Stimulated activated CD4-positive, alpha-beta T cell treated with anti-CD3 and anti-CD28 coated beads, TNF-alpha, amount 100 ng/mL, for 1 hour (primary cell): ENCODE measurements at places on chromosomes 3 and 15.

DNA sequence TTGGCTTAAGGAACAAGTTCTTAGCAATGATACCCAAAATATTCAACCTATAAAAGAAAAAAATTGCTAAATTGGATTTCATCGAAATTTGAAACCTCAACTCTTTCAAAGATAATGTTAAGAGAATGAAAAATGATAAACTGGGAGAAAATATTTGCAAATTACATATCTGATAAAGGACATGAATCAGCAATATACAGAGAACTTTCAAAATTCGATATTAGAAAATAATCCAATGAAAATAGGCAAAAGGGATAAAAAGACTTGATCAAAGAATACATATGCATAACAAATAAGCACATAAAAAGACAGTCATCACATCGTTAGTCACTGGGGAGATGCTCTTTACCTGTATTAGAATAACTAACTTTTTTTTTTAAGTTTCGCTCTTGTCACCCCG, 73.0 kb upstream of the NEO1 start:
- DNase-seq: no peak

GRCh38 chr3:86865506-86865905, 125.4 kb downstream of the VGLL3 start:
- no peak for DNase-seq

DNA sequence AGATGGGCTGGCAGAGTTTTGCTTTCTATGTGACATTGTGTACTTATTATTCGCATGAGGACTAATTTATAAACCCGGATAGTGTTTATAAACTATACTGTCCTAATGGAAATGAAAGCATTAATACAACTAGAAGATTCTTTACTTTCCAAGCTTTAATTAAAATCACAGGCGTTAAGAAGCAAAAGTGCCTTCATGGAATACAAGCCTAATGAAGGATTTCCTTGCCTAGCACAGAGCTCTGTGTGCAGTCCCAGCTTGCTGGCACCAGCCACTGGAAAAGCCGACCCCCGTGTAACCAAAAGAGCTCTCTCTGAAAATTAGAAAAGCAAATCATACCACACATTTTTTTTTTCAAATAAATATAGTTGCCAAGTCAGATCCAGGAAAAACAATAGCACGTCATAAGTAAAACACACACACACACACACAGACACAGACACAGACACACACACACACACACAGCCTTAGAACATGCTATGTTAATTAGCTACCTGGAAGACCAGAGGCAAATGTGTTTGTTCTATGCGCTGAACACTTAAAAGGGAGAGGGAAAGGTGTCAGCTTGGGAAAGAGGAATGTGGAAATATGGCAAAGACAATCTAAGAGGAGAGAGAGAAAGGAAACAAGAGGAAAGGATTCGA, 1084.2 kb downstream of the TUSC7 start:
- no peak for DNase-seq

- no peak for DNase-seq
These were observed 707.8 kb downstream of the TUSC7 start for GRCh38 chr3:117417411-117417810.

DNA sequence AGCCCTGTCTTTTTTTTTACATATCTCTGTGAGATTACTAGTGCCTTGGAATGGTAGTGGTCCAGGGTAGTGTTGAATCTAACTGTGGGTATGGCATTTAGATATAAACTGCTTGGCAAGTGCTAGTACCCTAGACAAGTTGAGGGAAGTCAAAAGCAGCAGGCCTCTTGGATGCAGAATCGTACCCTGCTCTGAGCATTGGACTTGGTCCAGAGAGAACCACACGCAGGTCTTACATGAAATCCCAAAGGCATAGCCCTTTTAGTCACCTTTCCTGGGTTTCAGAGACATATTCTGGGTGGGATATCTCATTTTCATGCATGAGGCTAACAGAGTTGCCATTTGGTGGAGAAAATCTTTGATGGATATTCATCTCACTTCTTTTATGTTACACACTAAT, 641.4 kb downstream of the PDCD6IP start:
- no peak for DNase-seq

- no peak for DNase-seq
These were observed 10.6 kb downstream of the SETMAR start for GRCh38 chr3:4313606-4314293.

DNA sequence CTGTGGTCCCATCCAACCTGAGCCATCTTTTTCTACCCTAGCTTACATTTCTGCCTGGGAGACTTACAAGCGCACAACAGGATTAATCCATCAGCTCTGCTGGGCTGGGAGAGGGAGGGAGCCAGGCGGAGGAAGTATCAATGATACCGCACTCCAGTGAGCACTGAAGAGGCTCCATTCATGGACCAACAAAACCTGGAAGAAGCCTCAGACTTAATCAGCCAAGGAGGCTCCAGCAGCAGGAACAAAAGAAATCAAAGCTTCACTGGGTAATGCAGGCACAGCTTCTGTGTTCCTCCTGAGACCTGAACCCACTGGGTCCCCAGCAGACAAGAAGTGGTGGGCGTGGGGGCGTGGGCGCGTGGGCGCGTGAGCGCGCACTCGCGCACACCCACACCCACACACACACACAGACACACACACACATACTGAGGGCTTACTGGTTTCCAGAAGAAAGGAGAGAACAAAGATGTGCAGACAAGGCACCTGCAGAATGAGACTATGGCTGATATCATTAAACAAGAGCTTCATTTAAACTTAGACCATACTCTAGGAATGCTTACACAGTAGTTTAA, 87.0 kb upstream of the BOC start:
- no peak for DNase-seq

GRCh38 chr3:61439122-61439458, 122.3 kb upstream of the PTPRG start:
- DNase-seq: no peak

DNA sequence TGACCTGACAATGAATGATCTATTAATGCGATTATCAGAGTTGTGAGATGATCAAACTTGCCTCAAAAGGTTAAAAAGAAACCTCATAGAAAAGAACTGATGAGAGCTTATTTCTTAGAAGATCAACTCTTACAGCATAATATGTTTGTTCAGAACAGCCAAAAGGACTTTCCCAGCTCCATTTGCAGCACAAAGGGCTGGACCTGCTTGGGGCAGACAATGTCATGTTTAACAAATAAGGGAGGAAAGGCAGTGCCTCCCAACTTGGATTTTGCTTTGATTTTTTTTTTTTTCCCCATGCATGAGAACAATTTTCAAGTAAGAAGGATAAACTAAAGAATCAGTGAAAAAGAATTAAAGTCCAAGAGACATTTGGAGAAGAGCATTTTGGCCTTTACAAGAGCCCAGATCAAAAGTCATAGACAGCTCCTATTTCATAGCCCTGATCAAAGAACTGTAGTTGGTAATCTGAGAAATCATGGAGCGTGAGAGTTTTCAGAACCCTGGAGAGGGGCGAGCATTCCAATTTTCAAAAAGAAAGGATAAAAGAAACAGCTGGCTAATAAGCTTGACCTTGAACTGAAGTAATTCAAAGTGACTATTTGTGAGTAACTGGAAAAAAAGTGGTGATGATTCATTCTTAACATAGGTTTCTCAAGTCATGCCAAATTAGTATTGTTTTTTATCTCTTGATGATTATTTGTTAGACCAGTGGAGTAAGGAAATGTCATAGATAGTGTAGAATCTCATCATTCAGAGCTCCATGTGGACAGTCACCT, 136.0 kb upstream of the CFAP20DC start:
- DNase-seq: no peak

DNA sequence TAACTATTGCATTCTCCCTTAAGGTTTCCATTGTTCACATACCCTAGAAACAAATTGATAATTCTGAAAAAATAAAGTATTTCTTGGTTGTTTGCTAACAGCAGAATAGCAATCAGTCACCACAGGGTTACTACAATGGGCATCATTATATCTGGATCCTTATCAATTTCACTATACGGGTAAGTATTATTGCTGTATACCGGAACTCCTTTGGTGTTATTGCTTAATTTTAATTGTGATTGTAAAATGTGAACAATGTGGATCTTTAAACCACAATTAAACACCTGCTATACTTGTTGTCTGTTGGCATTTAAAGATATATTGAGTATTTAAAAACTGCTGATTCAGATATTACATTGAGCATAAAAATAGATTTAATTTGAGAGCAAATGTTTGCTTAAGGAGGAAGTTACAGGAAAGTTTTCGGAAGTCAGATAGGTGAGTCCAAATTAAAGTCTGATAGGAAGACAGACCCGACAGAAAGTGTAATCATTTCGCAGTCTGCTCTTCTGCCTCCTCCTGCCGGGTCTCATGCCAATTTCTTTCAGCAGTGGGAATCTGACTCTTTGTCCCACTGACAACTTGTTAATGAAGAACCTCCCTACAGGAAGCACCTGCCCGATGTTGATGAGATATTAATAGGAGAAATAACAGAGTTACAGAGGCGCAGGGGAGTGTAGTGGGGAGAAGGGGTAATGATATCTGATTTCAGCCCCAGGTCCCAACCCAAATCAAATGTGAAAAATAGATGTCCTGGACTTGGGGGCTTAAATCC, 169.7 kb upstream of the TBC1D5 start:
- no peak for DNase-seq

- no peak for DNase-seq
These were observed 355.8 kb upstream of the IL12A start for GRCh38 chr3:159632851-159633250.

- DNase-seq: no peak
These were observed 722 bp downstream of the RBMS3 start for GRCh38 chr3:29281344-29282241.

DNA sequence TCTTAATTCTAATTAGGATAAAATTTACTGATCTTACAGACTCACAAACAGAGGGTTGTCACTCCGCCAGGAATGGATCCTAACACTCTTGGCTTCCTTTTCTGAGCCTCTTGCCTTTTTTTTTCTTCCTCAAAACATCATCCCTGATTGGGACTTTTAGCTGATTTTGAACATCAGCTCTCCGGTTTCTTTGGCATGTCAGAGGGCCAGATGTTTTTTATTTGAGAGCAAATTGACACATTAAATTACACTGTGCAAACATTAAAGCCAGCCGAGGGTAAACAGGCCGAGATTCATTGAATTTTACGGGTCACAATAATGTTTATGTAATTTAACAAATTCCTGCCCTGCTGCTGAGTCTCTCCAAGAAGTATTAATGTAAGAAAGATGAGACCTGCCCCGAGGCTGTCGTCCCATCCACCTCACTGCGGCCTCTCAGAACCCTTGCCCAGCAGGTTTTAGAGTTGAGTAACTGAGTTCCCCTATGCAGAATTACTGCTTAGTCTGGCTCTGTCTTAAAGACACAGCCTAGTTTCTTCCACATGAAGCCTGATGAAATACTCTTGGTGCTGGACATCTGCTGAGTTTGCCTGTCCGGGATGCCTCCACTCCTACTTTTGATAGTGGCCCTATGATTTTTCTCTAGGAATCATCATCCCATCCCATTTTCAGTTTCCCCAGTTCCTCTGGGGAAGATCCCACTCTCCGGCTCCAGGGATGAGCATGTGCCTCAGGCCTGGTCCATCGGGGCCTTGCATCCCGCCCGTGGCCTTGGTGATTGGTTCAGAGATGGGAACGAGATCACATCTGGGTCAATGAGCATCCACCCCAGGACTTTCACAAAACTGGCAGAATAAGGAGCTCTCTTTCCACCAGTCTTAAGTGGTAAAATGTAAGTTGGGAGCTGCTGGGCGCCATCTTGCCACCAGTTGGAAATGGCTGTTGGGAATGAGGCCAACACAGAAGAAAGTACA, 226.6 kb upstream of the TLE3 start:
- DNase-seq: no peak

GRCh38 chr3:155640098-155640497, 104.8 kb downstream of the PLCH1 start:
- no peak for DNase-seq

DNA sequence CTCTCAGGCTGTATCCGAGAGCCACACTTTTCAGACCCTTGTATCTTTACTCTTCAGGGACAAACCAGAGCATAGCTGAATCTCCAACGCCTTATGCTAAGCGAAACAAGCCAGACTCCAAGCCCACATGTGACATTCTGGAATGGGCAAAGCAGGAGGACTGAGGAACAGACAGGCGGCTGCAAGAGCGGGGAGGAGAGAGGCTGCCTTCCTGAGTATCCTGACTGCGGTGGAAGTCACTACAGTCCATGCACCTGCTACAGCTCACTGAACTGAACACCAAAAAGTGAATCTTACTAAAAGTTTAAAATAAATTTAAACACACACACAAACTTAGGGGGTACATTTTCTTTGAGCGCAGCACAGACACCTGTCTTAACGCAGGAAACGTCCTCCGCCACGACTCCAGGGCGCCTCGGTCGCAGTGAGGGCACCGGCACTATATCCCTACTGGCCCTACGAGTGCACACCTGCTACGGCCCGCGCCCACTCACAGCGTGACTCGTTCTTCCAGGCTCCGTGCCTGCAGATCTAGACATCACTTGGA, 1.4 kb downstream of the CYFIP1 start:
- DNase-seq: no peak

- DNase-seq: no peak
These were observed 1.8 kb downstream of the PML start for GRCh38 chr15:73996267-73996666.

DNA sequence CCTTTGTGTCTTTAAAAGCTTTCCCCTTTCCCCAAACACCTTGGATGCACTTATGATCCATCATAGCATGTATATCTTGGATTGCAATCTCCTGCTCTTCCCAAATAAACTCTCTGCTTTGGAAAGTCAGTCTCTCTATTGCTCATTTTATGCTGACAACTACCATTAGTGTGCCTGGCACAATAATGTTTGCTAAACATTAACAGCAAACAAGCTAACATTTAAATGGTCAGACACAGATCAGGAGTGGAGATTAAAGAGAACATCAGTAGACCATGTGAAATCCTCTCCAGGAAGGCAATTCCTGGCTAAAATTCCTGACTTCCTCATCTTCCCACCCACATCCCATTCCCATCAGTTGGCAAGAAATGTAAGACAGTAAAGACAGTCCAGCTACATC, 44.3 kb upstream of the EIF1B start:
- no peak for DNase-seq

DNA sequence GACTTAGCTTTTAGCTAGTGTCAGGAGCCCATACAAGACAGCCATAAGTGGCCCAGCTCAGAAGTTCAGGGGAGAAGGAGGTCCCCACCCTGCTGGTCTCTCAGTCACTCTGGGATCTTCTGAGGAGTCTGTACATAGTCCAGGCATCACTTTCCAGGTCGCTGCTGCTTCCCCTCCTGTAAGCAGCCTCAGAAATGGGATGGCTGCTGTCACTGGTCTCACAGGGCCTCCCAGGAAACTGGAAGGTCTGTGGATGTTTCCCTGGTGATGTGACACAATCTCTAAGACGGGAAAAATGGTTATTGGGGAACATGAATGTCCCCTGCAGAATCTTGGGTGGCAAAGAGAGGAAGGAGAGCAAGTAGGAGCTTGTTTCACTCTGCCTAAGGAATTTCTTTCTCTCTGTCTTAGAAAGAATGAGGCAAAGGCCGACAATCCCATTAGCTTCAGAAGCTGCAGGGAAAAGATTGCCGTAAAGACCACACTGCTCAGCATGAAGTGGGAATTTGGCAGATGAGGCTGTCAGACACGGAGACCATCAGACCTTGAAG, 43.2 kb upstream of the TNFAIP8L3 start:
- no peak for DNase-seq

GRCh38 chr3:76501315-76501714, 538.6 kb upstream of the ROBO2 start:
- DNase-seq: no peak

GRCh38 chr15:40932649-40933516, 3.7 kb downstream of the DLL4 start:
- no peak for DNase-seq
